Hypothalamus (tissue), 51 donors: ENCODE measurements at places on chromosomes 2 and 18.

- no peak for DNase-seq
These were observed 1153.2 kb downstream of the SUCLG1 start for GRCh38 chr2:83305758-83306378.

DNA sequence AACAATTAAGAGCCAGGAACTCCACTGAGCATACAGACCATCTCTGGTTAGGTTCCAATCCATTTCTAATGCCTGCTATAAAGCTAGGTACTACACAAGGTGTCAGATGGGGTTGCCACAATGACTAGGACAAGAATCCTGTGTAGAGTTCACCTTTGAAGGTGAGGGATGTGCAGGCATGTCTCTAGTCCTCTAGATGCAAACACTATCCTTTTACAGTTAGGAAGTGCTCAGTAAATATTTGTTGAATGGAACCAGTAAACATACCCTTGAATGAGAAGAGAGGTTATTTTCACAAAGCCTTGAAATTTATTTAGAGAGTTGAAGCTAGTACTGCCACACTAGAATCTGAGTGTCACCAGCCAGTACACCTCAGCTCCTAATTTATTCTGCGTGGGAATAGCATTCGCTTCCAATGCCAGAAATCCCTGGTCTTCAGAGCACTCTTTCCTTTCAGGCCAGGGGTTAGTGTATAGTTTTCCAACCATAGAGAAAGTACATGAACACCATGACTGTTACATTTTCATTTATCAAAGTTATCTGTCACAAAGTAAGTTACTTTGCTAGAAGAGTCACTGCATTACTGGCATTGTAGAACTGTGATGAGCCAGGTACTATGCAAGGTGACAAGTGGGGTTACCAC, 48.3 kb downstream of the STAT1 start:
- no peak for DNase-seq

- DNase-seq: no peak
These were observed 114.7 kb downstream of the CPS1 start for GRCh38 chr2:210671065-210671464.

DNA sequence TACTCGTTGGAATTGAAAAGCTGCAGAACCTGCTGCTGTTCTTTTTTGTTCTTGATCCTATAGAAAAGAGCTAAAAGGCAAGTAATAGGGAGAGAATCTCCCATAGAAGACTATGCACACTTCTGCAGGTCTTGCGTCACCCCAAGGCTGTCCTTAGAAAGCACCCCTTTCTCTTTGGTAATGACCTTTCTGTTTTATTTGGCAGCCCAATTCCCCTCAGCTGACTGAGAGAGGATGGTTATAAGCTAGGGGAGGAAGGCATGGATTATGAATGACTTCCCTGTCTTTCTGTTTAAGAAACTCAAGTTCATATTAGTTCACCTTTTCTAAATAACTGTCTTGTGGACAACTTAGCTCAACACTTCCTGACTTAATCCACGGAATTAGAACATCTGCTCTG, 122.9 kb downstream of the TXNL1 start:
- no peak for DNase-seq
